ENCODE measurements at places on chromosomes 5 and 9. TPM values are rescaled to one million over a fixed set of nuclear protein-coding genes. Genes with fewer than 3 reads are reported as not detected.

Gene DMRT3
- not detected for total RNA-seq

GRCh38 chr5:65061250-65061973, 292.7 kb downstream of the CWC27 start:
- peak overlapping the region; percentile 72 for H3K27ac ChIP-seq
- no peak overlapping the region for H3K4me3 ChIP-seq
- H3K4me1 ChIP-seq = peaks cover 29% of the 10 kb centered on the region
- H3K27me3 ChIP-seq = no peaks in the 10 kb centered on the region
- no peak for DNase-seq
- no peaks in the 10 kb centered on the region for H3K36me3 ChIP-seq

Gene DPYSL3
- total RNA-seq = 119 TPM

Gene MCC
- total RNA-seq = 45.6 TPM

DNA sequence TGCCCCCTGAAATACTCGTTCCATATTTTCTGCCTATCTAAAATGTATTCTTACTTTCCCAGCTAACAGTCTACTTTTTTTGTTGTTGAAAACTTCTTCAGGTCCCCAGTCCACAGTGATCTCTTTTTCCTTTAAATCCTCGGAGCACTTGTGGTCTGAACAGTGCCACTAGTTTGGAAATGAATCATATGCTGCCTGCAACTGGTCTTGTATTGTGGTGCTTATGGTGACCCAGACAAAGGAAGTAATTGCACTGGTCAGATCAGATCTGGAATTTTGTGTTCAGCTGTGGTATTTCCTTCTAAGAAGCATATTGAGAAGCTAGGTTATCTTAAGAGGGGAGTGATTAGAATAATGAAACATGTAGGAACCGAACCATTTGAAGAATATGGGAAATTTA, 2.9 kb downstream of the UNC13B start:
- no peaks in the 10 kb centered on the region for H3K36me3 ChIP-seq
- DNase-seq = peak; percentile 88
- peaks cover 18% of the 10 kb centered on the region for H3K4me1 ChIP-seq
- H3K27me3 ChIP-seq = no peaks in the 10 kb centered on the region

Gene TLX3
- total RNA-seq = not detected

DNA sequence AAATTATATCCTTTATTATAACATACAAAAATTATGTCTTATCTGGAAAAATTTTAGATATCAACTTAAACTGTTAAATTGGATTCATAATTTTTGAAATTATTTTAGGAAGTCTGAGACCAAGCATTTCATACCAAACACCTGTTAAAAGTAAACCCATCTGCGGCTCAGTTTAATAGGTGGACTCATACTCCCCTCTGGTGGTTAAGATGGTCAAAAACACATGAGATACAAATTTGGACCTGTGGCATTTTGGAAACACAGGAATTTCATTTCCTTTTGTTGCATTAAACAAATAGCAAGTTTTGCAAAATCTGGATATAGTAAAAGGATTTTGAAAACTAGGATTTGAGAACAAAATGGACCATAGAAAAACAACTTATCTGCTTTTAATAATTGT, 53.7 kb downstream of the RGMB start:
- no peak overlapping the region for H3K4me3 ChIP-seq
- no peaks in the 10 kb centered on the region for H3K4me1 ChIP-seq
- H3K36me3 ChIP-seq = no peaks in the 10 kb centered on the region
- DNase-seq = no peak

GRCh38 chr5:61788548-61788947, 456.5 kb downstream of the ZSWIM6 start:
- no peaks in the 10 kb centered on the region for H3K27me3 ChIP-seq
- no peaks in the 10 kb centered on the region for H3K4me1 ChIP-seq
- no peak overlapping the region for H3K27ac ChIP-seq
- no peaks in the 10 kb centered on the region for H3K36me3 ChIP-seq
- no peak overlapping the region for H3K4me3 ChIP-seq
- DNase-seq = no peak

DNA sequence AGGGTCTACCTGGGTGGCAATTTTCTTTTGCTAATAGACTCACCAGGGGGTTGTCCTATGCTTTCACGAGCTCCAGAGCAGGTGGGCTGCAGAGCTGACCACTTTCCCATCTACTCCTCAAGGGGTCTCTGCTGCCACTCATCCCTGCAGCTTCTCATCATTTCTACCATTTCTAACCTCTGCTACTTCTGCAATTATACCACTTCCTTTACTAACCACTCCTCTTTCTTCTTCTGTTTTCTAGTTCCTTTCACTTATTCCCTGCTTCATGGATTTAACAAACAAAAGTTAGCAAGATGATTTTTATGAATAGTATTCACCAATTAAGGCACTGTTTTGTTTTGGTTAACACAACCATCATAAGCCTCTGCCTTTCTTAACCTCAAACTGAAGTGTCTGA, 34.5 kb upstream of the NIPBL start:
- no peak overlapping the region for H3K27ac ChIP-seq
- H3K4me3 ChIP-seq = no peak overlapping the region
- peaks cover 13% of the 10 kb centered on the region for H3K27me3 ChIP-seq
- no peaks in the 10 kb centered on the region for H3K4me1 ChIP-seq
- no peak for DNase-seq

DNA sequence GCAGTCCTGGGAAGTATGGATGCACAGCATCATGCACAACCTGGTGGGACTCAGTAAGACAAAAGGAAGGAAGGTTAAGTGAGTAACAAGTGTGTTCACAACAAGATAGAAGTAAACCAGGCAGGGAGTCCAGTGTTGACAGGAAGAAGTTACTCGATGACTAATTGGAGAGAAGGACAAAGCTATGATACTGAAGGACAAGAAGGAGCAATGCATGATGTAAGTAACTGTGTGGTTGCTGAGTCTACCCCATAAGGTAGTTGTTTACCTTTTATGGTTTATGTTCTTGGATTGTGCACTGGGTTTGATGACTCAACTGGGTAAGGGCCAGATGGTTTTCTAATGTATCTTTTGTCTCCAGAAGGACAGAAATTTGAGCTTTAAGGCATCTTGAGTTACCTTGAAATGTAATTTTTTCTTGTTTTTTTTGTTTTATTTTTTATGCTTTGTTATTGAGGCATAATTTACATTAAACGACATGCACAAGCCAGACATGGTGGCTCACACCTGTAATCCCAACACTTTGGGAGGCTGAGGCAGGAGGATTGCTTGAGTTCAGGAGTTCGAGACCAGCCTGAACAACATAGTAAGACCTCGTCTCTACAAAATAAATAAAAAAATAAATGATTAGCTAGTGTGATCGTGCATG, 89.2 kb upstream of the CAST start:
- no peaks in the 10 kb centered on the region for H3K27me3 ChIP-seq
- DNase-seq = peak; percentile 94
- H3K4me3 ChIP-seq = no peak overlapping the region

- DNase-seq = peak; percentile 88
- H3K27me3 ChIP-seq = no peaks in the 10 kb centered on the region
- no peak overlapping the region for H3K27ac ChIP-seq
- H3K4me1 ChIP-seq = no peaks in the 10 kb centered on the region
- H3K36me3 ChIP-seq = peaks cover 47% of the 10 kb centered on the region
- no peak overlapping the region for H3K4me3 ChIP-seq
Measured at GRCh38 chr5:352639-353611, 31.4 kb downstream of the AHRR start.

DNA sequence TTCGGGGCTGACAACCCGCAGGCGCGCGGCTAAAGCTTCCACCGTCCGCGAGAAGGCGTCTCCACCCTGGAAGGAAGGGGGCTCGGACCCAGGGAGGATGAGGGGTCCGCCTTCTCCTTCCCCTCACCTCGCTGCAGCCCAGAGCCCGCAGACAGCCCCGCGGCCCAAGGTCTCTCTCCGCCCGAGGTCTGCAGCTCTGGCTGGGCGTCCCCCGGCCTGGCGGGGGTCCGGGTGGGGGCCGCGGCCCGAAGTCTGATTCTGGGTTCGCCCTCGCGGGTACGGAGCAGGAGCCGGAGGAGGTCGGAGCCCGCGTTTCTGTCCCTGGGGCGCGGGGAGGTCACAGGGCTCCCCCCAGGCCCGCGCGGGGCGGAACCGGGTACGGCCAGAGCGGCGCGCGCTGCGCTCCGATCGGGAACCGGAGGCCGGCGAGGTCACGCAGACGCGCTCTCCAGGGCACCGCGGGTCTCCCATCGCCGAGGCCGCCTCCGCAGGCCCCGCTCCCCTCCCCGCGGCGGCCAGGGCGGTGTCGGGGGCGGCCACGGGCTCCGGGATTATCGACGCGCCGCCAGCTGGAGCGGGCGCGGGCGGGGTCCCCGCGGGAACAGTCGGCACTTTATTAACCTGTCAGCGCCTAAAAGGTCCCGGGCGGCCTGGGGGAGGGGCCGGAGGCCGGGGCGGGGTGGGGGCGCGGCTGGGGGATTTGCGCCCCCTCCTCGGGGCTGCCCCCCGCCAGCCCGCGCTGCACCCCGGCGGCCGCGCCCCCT, 11.6 kb downstream of the LHX3 start:
- H3K4me1 ChIP-seq = no peaks in the 10 kb centered on the region
- no peak for DNase-seq
- no peak overlapping the region for H3K4me3 ChIP-seq

- no peak overlapping the region for H3K4me3 ChIP-seq
- no peaks in the 10 kb centered on the region for H3K27me3 ChIP-seq
- no peaks in the 10 kb centered on the region for H3K36me3 ChIP-seq
Measured at GRCh38 chr9:95609426-95609825, 92.7 kb upstream of the PTCH1 start.

Gene FBP2
- total RNA-seq = not detected

Gene SLC45A2
- 0.59 TPM for total RNA-seq

Gene PCDHB7
- 2.2 TPM for total RNA-seq

Gene SLC27A4
- total RNA-seq = 21.4 TPM

DNA sequence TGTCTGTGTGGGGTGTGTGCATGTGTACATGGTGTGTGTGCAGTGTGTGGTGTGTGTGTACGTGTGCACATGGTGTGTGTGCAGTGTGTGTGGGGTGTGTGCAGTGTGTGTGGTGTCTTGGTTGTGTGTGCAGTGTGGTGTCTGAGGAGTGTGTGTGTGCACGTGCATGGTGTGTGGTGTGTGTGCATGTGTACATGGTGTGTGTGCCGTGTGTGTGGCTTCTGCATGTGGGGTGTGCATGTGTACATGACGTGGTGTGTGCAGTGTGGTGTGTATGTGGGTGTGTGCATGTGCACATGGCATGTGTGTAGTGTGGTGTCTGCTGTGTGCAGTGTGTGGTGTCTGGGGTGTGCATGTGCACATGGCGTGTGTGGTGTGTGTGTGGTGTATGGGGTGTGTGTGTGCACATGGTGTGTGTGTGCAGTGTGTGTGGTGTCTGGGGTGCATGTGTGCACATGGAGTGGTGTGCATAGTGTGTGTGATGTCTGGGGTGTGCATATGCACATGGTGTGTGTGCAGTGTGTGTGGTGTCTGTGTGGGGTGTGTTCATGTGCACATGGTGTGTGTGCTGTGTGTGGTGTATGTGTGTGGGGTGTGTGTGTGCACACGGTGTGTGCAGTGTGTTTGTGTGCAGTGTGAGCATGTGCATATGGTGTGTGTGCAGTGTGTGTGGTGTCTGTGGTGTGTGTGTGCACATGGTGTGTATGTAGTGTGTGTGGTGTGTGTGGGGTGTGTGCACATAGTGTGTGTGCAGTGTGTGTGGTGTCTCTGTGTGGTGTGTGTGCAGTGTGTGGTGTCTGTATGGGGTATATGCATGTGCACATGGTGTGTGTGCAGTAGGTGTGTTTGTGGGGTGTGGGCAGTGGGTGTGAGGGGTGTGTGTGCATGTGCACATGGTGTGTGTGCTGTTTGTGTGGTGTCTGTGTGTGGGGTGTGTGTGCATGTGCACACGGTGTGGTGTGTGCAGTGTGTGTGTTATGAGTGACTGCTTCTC, 40.6 kb upstream of the ZNG1F start:
- no peak overlapping the region for H3K27ac ChIP-seq
- H3K27me3 ChIP-seq = no peaks in the 10 kb centered on the region
- H3K4me1 ChIP-seq = no peaks in the 10 kb centered on the region
- DNase-seq = peak; percentile 50

DNA sequence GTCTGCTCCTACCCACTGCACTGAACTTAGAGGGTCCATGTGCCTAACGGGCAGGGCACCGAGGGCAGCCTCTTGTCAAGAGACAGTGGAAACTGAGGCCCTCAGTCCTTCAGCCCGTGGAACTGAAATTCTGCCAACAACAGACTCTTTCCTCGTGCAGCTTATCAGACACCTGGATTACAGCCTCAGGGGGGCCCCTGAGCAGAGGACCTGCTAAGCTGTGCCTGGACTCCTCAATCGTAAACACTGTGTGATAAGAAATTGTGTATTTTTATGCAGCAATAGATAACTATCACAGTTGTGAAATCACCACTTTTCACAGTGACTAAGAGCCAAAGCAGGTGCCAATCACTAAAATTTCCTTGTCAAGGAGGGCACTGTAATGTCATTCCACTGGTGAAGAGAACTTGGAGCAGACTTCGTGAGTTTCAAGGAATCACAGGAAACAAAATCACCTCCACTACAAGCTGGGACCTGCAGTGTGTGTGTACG, 33.4 kb upstream of the CTSV start:
- H3K36me3 ChIP-seq = no peaks in the 10 kb centered on the region
- H3K27me3 ChIP-seq = peaks cover 13% of the 10 kb centered on the region
- H3K4me3 ChIP-seq = no peak overlapping the region
- DNase-seq = no peak
- H3K4me1 ChIP-seq = no peaks in the 10 kb centered on the region

DNA sequence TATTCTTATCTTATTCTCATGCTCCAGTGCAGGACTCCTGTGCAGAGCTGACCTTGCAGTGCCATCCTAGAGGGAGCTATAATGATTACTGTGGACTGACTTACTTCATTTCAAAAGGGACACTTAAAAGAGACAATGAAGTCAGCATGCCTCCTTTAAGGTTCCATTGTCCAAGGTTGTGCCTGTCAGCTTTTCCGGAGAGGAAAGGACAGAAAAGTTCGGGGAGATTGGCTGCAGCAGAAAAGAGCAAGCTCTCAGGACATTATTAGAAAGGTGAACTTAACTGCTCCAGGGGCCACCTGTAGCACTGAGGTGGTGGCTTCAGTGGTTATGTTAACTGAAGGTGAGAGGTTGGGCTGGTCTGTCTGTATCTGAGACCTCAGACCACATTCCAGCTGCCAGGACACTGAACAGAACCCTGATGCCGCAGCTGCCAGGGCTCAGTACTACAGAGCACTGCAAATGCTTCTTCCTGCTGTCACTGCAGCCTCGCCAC, 112.9 kb downstream of the ST8SIA4 start:
- H3K4me3 ChIP-seq = no peak overlapping the region
- DNase-seq = no peak
- H3K36me3 ChIP-seq = no peaks in the 10 kb centered on the region
- H3K4me1 ChIP-seq = no peaks in the 10 kb centered on the region
- no peak overlapping the region for H3K27ac ChIP-seq

Gene RELL2
- total RNA-seq = 5.1 TPM

Gene CCT5
- total RNA-seq = 238 TPM

GRCh38 chr5:153659039-153659736, 168.7 kb downstream of the GRIA1 start:
- H3K4me3 ChIP-seq = no peak overlapping the region
- H3K27me3 ChIP-seq = no peaks in the 10 kb centered on the region
- peak; percentile 41 for DNase-seq
- no peak overlapping the region for H3K27ac ChIP-seq
- no peaks in the 10 kb centered on the region for H3K36me3 ChIP-seq

- H3K4me1 ChIP-seq = no peaks in the 10 kb centered on the region
- no peaks in the 10 kb centered on the region for H3K36me3 ChIP-seq
- H3K27me3 ChIP-seq = peaks cover 64% of the 10 kb centered on the region
Measured at GRCh38 chr9:137167277-137167746, 2.5 kb downstream of the LRRC26 start.

Gene TEK
- total RNA-seq = 8.3 TPM

Measured in osteoblast (primary cell).